ENCODE measurements at places on chromosomes 7 and 10. TPM values are rescaled to one million over a fixed set of nuclear protein-coding genes. Genes with fewer than 3 reads are reported as not detected.

Gene SLC16A9
- not detected for polyA plus RNA-seq

Gene CCDC3
- not detected for polyA plus RNA-seq

Gene STEAP4
- 0.09 TPM for polyA plus RNA-seq

Gene UPK3BL2
- polyA plus RNA-seq: 3.9 TPM

Gene OPN1SW
- not detected for polyA plus RNA-seq

Gene ANKRD61
- polyA plus RNA-seq: 0.24 TPM

Gene PRKRIP1
- 35.1 TPM for polyA plus RNA-seq

Gene SPDYE9
- 0.19 TPM for polyA plus RNA-seq

Gene ITGB8
- polyA plus RNA-seq: not detected

Gene GLI3
- polyA plus RNA-seq: not detected

Gene TNRC18
- polyA plus RNA-seq: 1.3 TPM

Gene TSPAN33
- polyA plus RNA-seq: 55.0 TPM

Gene ASIC3
- polyA plus RNA-seq: not detected

Gene DRGX
- polyA plus RNA-seq: not detected

Gene CTBP2
- polyA plus RNA-seq: 0.50 TPM

Gene ATRNL1
- 2.5 TPM for polyA plus RNA-seq

Measured in IgD-negative memory B cell (primary cell).